ENCODE measurements at places on chromosomes 3 and 15.

DNA sequence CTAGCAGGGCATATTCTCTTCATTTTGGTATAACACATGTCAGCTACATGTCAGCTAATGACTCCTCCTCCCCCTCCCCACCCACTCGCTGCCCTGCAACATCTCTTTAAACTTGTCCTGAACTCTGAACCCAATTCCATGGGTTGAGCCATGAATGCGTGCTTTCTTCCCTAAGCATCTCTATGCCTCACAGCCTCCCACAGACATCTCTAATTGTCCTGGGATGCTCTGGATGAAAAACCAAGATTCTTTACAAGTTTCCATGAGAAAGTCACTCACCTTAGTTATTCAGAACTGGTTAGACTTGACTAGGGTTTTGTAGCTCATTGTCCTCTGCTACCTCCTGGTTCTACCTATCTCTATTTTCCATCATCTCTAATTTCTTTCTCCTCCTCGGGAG lies 629.1 kb downstream of the TBL1XR1 start:
- no peak for DNase-seq

- DNase-seq, result no peak
Measured at GRCh38 chr15:76996526-76997401, 1.8 kb downstream of the PSTPIP1 start.

DNA sequence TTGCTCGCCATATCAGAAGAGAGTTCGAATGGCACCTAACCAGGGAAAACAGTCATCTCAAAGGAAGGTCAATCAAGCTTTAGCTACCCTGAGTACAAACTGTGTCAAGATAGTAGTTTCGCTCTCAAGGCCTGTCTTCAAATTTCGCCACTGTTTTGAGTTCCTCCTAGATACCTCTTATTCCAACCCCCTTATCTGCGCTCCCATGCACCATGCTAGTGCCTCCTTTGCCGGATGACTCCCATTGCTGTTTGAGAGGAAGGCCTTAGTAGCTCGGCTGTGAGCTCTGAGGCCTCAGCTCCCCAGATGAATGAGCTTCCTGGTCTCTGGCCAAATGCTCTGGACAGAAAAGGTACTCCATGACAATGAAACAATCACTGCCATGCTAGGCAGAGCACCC lies 256.0 kb downstream of the ULK4 start:
- DNase-seq, result no peak

DNA sequence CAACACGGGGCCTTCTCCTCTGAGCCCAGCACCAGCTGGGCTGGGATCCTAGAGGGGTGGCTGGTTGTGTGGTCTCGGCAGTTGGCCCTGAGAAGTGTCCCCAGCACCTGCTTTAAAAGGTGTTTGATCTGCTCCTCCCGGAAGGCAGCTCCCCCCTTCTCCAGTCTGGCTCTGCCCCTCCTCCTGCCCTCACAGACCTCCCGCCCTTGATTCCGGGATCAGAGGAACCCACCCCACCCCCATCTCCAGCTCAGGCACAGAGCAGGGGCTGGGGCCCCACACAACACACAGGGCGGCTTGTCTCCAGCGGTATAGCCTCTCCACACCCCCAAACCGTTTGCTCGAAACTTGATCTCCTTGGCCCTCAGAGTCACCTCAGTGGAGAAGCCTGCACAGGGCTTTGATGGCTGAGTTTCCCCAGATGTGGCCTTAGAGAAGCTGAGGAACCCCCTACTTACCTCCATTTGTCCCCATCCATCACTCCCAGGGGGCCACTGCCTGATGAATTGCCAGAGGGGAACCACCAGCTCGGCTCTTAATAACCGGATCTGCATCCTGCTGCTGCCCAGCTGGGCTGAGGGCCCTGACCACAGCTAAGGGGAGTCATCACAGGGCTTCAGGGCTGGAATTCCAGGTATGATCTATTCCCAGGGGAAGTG lies 6.4 kb upstream of the STRA6 start:
- DNase-seq, result no peak

GRCh38 chr3:136624371-136624770 lies 127.8 kb downstream of the STAG1 start:
- DNase-seq, result no peak

DNA sequence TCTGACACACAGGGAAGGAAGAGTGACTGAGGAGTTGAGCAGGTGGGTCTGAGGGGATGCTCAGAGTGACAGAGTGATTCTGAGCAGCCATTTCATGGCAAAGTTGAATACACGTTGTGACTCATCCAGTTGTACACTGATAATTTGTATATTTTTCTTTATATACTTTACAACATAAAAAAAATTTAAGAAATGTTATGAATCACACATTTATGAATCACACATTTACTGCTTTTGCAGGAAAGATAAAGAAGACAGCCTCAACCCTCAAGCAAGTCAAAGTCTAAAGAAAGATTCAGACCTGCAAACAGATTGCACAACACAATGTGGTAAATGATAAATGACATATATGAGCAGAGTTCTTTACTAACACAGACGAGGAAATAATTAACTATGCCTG lies 21.0 kb upstream of the CHMP2B start:
- no peak for DNase-seq

DNA sequence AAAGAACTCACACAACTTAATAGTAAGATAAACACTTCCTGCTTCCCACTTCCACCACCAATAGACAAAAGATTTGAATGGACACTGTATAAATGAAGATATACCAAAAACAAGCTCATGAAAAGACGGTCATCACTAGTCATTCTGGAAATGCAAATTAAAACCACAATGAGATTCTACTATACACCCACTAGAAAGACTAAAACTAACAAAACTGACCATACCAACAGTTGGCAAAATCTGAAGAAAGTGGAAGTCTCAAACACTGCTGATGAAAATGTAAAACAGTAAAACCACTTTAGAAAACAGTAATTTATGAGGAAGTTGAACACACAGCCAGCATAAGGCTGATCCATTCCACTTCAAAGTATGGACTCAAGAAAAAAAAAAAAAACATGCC lies 35.6 kb upstream of the CD96 start:
- no peak for DNase-seq

- no peak for DNase-seq
Measured at GRCh38 chr3:187922704-187923416, 177.6 kb upstream of the BCL6 start.

DNA sequence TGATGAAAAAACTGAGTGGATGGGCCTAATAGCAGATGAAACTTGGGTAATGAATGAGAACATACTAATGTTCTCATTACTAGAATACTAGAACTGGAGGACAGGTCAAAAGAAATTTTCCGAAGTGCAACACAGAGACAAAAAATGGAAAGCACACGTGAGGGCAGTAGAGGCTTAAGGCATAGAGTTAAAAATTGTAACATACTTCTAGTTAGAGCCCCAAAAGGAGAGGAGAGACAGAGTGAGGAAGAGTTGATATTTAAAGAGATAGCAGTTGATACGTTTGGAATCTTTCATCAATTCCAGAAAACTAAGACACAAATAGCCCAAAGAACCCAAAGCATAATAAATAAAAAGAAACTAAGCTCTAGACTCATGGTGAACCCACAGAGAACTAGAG lies 327.9 kb downstream of the SQOR start:
- DNase-seq, result no peak

GRCh38 chr3:36864180-36865053 lies 80.4 kb downstream of the TRANK1 start:
- DNase-seq, result no peak

- DNase-seq, result no peak
Measured at GRCh38 chr3:52528586-52529375, 4.9 kb downstream of the NT5DC2 start.

DNA sequence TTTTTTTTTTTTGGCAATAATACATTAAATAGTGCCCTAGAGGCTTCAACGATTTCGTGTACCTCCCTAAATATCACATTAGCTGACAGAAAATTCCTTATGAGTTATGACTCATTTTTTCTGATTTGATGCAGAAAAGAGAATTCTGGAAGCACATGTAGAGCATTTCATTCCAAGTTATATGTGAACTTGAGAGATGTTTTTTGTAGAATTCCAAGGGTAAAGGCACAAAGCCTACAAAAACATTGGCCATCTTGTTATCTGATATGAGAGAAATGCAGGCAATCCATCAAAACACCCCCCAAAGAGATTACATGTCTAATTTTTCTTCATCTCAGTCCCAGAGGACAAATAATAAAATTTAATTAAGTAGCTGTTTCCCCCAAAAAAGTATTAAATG lies 6.7 kb upstream of the PFN2 start:
- DNase-seq, result no peak

GRCh38 chr3:32882603-32883025 lies 64.8 kb downstream of the TRIM71 start:
- DNase-seq, result no peak

DNA sequence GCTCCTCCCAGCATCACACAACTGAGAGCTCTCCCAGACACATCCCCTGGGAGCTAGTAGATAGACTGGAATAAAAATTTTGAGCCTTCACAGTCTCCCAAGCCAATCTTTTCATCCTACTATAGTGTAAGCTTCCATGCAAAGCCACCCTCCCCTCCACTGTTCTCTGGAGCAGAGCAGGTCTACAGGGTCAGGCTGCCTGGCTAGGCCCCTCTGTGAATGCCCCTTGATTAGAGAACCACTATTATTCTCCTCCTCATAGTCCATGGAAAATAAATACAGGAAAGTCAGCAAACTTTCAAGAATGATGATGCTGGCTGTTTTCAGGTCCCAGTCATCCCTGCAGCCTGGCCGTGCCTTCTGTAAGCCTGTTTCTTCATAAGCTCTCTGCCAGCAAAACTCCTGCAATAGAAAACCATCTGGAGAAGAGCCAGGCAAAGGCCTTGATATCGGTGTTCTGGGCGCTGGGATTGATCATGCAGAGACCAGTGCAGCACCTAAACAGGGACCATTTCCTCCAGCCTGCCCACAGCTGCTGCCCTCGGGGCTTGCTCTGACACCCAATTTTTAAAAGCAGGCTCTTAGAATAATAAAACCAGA lies 51.7 kb downstream of the CRYGS start:
- no peak for DNase-seq

DNA sequence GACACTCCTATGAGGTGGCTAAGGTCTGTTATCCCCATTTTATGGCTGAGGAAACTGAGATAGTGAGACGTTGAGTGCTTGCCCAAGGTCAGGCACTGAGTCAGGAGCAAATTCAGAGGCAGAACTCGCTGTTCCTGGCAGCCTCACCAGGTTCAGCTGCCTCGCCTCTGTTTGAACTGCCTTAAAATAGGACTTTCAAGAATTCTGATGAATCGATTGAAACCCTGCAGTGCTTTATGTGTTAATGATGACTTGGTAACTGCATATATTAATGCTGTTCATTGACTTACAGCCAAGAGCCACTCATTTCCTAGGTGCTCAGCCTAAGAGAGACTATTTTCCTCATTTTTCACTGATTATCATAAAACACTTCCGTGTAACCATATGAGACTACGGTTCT lies 79.5 kb upstream of the BHLHE40 start:
- no peak for DNase-seq

GRCh38 chr3:62011666-62012065 lies 361.7 kb downstream of the FEZF2 start:
- DNase-seq, result no peak

GRCh38 chr3:55615694-55616295 lies 128.7 kb upstream of the WNT5A start:
- no peak for DNase-seq

GRCh38 chr3:58203541-58203940 lies 7.2 kb downstream of the DNASE1L3 start:
- no peak for DNase-seq

DNA sequence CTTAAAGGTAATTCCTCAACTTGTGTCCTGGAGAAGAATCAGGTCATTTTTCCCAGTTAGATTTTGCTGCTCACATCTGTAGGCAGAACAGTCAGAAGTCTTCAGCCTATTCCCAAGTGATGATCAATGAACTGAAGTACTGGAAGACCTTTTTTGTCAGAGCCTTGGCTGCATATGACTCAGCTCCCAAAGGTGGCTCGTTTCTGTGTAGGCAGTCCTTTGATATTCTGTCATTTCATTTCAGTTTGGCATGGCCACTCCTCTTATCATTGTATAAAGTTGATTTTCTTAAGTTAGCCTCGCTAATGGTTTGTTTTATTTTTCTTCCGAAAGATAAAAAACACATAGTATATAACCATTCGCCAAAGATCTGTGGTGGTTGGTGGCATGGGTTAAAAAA lies 90.7 kb downstream of the KLHL25 start:
- no peak for DNase-seq

DNA sequence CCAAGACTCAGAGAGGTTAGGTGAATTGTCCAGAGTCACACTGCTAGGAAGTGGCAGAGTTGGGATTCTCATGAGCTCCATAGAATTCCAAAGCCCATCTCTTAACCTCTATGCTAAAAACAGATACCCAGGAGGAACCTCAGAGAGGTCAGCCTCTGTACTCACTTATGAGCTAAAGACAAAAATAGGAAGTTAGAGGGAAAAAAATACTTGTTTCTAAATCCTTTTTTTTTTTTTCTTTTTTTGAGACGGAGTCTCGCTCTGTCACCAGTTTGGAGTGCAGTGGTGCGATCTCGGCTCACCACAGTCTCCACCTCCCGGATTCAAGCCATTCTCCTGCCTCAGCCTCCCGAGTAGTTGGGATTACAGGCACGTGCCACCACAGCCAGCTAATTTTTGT lies 31.4 kb downstream of the FSD2 start:
- DNase-seq, result no peak

- DNase-seq, result no peak
Measured at GRCh38 chr15:73174171-73174570, 121.9 kb downstream of the NEO1 start.

DNA sequence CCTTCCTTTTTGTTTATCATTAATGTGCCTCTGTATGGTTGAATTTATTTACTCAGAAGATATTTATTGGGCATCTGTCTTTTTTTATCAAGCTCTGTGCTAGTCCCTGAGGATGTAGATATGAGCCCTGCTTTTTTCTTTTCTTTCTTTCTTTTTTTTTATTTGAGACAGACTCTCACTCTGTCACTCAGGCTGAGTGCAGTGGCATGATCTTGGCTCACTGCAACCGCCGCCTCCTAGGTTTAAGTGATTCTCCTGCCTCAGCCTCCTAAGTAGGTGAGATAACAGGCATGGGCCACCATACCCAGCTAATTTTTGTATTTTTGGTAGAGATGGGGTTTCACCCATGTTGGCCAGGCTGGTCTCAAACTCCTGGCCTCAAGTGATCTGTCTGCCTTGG lies 58.5 kb downstream of the MBNL1 start:
- DNase-seq, result no peak

GRCh38 chr15:24865303-24865702 lies 89.5 kb upstream of the SNRPN start:
- no peak for DNase-seq

DNA sequence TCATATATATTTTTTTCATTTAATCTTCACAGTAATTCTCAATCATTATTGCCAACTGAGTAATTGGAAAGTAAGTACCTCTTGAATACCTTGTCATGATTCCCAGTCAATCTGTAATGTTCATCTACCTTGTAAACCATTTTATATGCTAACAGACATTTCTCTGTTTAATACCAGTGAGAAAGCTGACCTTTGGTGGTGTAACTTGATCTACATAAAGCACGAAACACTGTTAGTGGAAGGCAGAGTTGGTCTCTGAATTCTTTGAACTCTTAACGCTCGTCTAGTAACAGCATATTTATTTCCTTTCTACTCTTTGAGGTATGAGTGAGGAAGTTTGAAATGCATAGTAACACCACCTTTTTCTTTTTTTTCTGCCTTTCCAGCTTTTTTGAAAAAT lies 59.5 kb downstream of the SLC25A26 start:
- no peak for DNase-seq

- no peak for DNase-seq
Measured at GRCh38 chr15:57537072-57537471, 54.6 kb upstream of the MYZAP start.
